ENCODE measurements at places on chromosomes 5 and 9.

GRCh38 chr9:35756275-35757225 is 2.5 kb upstream of the MSMP start:
- peak; percentile 86 for DNase-seq

- DNase-seq = no peak
Observed at GRCh38 chr9:123372766-123373446, 16.9 kb downstream of the CRB2 start.

DNA sequence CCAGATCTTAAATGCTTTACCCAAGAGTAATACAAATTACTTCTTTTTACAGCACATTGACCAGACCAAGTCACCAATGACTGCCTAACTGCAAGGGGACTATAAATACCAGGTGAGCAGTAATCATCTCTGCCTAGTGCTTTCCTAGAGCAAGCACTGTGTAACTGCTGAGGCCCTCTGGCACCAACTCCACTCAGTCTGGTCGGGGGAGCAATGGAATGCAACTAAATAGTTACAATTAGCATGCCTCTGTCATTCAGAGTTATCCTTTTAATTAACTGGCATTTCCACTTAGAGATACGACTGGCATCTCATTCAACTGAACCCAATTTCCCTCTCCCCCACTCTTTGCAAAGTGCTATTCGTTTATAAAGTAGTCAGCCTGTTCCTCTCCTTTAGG is 1309.1 kb upstream of the DMAC1 start:
- DNase-seq = no peak

DNA sequence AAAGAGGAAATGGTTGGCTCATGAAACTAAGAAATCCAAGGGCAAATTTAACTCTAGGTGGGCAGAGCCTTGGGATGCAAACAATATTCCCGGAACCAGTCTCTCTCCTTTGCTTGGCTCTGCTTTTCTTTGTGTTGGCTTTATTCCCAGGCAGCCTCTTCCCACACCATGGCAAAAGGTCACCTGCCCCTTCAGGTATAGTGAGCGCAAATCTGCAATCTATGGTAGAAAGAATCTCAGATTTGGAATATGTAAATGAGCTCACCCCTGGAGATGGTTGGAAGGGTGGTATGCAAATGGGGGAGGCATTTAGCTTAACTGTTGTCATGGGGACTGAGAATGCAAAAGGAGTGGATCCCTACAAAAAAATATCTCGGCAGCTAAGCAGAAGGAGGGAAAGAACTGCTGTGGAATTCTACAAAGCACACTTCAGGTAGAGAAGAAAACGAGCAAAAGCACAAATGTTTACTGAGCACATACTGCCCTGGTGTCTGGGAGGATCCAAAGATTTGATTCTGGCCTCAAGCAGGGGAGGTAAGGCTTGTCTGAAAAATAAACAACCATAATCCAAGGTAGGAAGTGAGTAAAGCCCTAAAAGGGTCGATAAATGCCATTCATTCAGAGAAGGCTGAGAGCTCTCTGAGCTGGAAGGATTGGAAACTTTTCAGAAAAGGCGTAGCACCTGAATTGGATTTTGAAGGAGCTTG is 139.7 kb downstream of the TLE1 start:
- DNase-seq = peak; percentile 63

GRCh38 chr9:82923092-82923911 is 139.6 kb downstream of the RASEF start:
- DNase-seq = no peak

GRCh38 chr5:80250801-80251200 is 5.0 kb downstream of the SERINC5 start:
- no peak for DNase-seq

DNA sequence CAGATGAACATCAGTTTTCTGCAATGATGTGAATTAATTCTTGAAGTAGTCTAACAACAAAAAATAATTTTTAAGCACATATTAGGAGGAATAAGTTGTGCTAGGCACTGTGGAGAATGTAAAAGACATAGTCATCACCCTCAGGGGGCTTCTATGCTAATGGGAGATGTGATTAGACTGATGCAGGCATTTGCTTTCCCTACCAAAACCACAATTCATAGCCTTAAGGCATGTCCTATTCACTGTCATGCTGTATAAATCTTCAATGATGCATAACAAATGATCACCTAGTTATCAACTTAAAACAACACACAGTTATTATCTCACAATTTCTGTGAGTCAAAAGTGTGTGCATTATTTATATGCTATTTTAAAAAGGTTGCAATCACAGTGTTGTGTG is 422.6 kb downstream of the MAN2A1 start:
- no peak for DNase-seq

GRCh38 chr5:157568720-157569119 is 6.9 kb downstream of the ADAM19 start:
- no peak for DNase-seq

DNA sequence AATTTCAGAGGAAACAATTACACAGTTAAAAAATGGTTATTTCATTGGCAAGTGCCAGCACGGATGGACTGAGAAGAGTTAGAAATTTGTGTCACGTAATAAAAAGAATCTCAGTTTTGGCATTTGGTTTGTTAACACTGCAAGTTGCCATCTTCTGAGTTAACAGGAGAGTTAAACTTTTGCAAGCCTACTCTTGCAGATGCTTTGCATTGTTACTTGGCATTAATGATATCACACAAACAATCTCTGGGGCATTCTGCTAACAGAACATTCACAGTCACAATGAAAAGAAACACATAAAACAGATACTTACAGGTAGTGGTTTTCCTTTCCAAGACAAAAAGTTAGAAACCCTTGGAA is 647 bp downstream of the FREM1 start:
- no peak for DNase-seq

DNA sequence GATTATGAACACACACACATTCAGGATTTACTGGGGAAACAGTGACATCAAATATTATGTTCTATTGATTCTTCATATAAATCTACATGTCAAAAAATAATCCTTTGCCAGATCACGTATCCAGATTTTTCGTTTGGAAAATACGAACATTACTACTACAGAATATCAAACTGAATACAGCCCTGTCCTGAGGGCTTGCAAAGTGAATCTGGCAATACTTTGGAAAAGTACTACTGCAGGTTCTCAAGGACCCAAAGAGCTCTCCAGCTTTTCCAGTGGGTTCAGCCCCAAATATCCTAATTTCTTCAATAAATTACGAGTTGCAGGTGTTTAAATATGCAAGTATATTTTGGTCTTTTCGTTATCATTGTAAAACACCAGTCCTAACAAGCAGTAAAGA is 411 bp upstream of the NDUFS4 start:
- no peak for DNase-seq

GRCh38 chr9:20319641-20320337 is 302.5 kb downstream of the MLLT3 start:
- no peak for DNase-seq

DNA sequence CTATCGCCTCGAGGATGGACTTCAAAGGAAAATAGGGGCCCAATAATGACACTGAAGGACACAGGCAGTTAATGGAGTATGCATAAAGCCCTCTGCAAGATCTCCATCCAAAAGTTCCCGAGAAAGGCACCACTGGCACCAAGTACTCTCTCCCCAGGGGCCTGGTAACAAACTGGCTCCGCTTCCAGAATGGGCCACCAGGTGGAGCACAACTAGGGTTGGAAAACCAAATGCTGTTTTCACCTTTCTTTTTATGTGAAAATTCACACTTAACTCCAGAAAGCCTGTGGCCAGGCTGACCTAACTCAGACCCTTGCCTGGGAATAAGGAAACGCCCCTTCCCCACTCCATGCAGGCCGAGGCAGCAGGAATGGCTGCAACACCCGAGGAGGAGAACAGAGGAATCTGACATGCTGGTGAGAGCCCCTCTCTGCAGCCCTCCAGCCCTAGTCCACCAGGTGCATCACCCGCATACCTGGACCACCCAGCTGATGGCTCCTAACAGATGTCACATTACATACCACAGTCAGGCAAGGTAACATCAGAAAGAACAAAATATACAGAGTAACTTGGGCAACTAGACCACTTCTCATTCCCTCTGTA is 42.8 kb downstream of the CAMSAP1 start:
- peak; percentile 86 for DNase-seq

GRCh38 chr5:80082281-80082680 is 47.1 kb downstream of the THBS4 start:
- no peak for DNase-seq

GRCh38 chr5:76690037-76690679 is 25.8 kb upstream of the F2R start:
- no peak for DNase-seq

GRCh38 chr9:131020388-131020787 is 11.4 kb downstream of the LAMC3 start:
- no peak for DNase-seq

DNA sequence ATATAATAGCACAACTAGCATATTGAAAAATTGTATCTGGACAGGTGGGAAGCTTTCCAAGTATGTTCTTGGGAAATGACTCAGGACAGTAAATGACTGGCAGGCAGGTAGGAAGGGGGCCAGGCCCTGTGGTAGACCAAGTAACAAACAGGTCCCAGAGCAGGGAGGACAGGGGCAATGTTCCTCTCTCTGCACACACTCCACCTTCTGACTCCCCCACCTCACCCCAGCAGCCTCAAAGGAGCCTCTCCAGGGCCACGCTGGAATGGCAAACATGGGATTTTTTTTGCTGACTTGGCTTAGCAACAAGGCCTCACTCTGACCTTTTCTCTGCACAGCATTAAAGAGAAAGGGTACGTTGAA is 31.1 kb upstream of the IQGAP2 start:
- no peak for DNase-seq

GRCh38 chr5:77391240-77391765 is 100.8 kb downstream of the WDR41 start:
- no peak for DNase-seq

DNA sequence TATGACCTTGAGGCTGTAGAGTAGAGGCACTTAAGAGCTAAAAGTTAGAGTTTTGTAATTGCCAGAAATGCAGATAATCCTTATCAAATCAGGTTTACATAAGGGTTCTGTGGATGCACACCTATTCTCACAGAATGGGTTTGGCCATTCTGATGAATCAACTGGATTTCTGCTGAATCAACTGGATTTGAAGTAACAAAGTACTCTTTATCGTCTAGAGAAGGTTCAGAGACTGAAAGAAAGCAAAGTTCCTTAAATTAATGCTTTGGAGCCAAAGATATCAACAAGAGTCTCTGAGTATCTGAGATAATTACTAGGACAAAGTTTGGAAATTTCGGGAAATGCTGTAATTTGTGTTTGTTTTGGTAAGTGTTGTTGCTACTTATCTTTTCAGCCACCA is 669.6 kb upstream of the ZNF608 start:
- no peak for DNase-seq

- DNase-seq = no peak
Observed at GRCh38 chr9:70134360-70134759, 90.7 kb downstream of the MAMDC2 start.

- no peak for DNase-seq
Observed at GRCh38 chr9:79701651-79702050, 129.9 kb downstream of the TLE4 start.

GRCh38 chr5:38463634-38464521 is 92.6 kb downstream of the LIFR start:
- DNase-seq = no peak

DNA sequence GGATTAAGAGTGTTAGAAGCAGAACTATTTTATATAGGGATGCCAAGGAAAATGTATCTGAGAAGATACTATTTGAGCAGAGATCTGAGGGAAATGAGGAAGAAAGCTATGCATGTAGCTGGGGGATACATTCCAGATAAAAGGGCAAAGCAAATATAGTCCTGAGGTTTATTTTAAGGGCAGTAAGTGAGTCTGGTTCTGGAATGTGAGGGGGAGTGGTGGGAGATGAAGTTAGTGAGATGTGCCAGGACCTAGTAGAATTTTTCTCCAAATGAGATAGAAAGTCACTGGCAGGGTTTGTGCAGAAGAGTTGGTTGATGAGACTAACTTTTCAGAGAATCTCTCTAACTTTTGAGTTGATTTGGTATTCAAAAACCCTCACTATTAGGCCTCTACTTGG is 374.7 kb downstream of the ADGRV1 start:
- no peak for DNase-seq

- DNase-seq = peak; percentile 76
Observed at GRCh38 chr5:111756581-111757354, at the start of gene NREP. NREP (minus strand) TSS chr5:111757194; CDS start chr5:111755772, 1,422 bp downstream.

DNA sequence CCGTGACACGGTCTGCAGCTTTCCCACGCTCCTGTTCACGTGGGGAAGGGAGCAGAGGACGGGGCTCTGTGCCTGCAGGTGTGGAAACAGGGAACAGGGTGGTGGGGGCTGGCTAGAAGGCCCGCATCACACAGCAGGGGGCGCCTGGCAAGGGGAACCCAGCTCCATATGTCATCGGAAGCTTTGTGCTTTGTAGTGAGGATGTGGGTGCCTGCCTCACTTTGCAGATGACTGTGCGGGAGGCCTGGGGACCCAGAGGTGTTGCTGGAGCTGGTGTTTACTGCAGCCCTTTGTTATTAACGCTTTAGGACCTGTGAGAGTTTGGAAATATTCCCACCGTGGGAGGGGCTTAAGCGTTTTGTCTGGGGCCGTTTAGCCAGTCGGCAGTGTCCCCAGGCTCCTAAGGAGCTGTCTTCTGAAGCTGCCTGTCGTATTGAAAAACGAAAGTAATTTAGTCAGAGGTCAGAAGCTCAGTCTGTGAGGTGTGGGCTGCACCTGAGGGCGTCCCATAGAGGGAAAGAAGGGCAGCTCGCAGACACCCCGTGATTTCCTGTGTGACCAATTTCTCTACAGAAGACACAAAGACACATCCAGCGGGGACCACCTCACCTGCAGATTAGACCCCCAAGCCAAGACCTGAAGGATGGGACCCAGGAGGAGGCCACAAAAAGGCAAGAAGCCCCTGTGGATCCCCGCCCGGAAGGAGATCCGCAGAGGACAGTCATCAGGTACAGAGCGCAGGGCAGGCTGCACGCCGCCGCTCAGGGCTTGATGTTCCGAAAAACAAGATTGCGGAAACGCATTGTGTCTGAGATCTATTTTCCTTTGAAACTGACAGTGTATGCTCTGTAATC is 9.1 kb downstream of the MAN1B1 start:
- DNase-seq = no peak

- DNase-seq = peak; percentile 23
Observed at GRCh38 chr9:14769230-14769571, 46.7 kb upstream of the CER1 start.

DNA sequence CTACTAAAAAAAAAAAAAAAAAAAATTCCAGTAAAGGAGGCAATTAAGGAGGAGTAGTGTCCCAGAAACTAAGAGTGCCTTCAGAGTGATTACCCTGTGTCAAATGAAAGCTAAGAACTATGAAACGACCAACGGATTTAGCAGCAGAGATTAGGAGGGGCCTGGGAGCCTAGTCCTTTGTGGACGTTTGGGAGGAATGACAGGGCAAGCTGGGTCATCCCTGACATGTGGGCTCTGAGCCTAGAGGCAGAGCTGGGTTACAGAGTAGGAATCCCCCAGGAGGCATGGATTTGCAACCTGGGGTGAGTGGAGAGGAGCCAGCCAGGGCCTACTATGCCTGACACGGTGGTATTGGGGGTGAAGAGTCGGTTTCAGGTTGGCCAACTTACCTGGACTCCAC is 4.3 kb upstream of the ARID3C start:
- no peak for DNase-seq

DNA sequence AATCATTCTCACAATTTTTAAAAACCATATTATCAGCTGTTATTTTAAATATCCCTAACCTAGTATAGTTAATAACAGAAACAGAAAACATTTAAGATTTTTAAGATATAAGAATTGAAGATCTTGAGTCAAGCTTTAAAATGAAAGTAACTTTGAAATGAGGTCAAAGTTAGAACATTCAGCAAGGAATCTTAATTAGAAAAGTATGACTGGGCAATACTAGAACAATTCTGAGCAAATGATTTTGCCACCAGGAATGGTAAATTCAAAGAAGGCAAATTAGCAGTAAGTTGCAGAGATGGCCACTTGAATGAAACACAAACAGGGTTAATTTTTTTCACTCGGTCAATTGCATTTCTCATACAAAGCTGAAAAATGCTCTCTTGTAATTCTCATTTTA is 117.9 kb downstream of the NXNL2 start:
- DNase-seq = no peak
